ENCODE measurements at places on chromosomes 7 and 10.

- DNase-seq: peak; percentile 44
Measured at GRCh38 chr10:1057106-1057657, 997 bp downstream of the WDR37 start.

- DNase-seq: no peak
Measured at GRCh38 chr10:88092973-88093372, 229.5 kb downstream of the PTEN start.

- no peak for DNase-seq
Measured at GRCh38 chr10:30098629-30099028, 39.2 kb upstream of the JCAD start.

DNA sequence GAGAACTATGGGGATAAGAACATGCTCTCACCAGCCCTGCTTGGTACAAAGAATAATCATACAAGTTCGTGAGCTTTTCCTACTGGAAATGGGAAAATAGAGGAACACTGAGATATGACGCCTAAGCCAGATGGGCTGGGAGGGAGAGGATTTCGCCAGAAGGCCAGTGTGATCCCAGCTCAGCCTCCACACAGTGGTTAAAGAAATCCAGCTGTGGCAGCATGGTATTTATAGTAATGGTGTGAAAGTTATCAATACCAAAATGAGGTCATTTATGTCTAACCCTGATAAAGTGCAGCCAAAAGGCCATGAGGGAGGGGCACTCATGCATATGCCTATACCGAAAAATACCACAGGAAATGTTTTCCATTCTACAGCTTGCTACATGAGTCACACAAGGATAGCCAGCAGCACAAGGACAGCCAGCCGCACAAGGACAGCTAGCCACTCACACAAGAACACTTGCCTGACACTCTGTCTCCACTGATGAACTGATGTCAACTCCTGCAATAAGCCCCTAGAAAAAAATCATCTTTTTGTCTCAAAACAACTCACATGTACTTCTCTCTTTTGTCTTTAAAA, 49.4 kb downstream of the FRMPD2 start:
- DNase-seq: no peak

GRCh38 chr7:21154614-21155013, 273.3 kb upstream of the SP4 start:
- no peak for DNase-seq

- DNase-seq: no peak
Measured at GRCh38 chr10:75542906-75543305, 111.5 kb downstream of the LRMDA start.

GRCh38 chr10:30248728-30249127, 100.3 kb downstream of the MTPAP start:
- DNase-seq: no peak

DNA sequence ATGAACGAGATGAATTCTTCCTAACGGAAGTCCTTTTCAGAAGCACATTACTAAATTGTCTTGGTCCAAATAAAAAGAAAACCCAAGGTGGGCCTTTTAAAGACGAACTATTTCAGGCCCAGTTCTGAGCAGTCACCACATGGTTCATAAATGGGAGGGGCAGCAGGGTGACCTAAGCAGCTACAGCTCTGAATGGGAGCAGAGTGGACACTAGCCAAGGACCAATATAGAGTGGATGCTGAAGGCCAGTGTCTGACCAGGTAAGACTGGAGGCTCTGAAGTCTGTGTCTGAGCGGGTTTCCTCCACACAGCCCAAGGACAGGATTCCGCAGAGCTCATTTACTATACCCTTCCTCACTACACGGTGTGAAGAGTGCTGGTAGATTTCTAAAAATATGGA, 159.1 kb downstream of the TMEM26 start:
- DNase-seq: no peak

GRCh38 chr7:28688651-28689050, 269.5 kb downstream of the TRIL start:
- DNase-seq: no peak

DNA sequence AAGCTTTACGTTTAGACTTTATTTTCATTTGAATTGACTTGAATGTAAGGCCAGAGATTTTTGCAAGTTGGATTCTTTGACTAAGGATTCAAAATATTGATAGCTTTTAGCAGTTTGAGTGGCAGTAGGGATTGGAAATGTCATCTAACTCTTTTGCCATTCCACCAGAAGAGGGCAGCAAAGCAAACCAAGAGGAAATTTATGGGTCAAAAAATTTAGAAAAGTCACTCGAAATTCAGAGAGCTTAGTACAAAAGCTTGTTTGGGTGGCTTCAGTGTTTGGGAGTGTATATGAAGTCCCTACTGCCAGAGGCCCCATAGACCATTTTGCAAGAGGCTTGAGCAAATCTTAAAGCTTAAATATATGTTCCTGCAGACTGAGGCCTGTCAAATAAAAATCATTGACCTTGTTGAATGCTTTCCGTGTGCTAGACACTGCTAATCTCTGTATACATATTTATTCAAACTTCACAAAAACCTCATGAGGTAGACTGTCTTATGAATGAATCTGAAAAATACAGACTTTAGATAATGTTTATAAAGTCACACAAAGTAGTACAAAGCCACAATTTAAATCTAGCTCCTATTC, 44.6 kb upstream of the RSBN1L start:
- DNase-seq: peak; percentile 61

DNA sequence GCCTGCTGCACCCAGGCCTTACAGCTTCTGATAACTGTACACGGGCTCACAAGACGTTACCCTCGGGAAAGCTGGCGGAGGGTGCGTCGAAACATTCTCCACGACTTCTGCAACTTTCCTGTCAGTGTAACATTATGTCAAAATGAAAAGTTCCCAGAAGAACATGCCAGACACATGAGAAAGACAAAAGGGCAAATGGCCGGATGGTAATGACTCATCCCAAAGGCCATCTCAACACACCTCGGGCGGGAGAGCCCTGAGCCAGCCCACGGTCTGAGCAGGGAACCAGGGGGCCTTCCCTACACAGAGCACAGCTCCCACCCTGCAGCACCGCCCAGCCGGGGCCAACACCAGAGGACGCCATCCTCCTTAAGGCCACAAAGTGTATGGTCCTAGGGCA, 118.7 kb downstream of the MAD1L1 start:
- no peak for DNase-seq

GRCh38 chr10:36494371-36494770, 631.0 kb upstream of the ANKRD30A start:
- no peak for DNase-seq

- DNase-seq: no peak
Measured at GRCh38 chr10:70297224-70297623, 13.4 kb upstream of the NPFFR1 start.

- no peak for DNase-seq
Measured at GRCh38 chr7:124460056-124460450, 305.5 kb downstream of the GPR37 start.

- no peak for DNase-seq
Measured at GRCh38 chr10:79267499-79267898, 79.8 kb upstream of the PPIF start.

- DNase-seq: no peak
Measured at GRCh38 chr7:89332026-89332425, 536.5 kb upstream of the TEX47 start.

GRCh38 chr10:88088441-88089340, 225.3 kb downstream of the PTEN start:
- no peak for DNase-seq

DNA sequence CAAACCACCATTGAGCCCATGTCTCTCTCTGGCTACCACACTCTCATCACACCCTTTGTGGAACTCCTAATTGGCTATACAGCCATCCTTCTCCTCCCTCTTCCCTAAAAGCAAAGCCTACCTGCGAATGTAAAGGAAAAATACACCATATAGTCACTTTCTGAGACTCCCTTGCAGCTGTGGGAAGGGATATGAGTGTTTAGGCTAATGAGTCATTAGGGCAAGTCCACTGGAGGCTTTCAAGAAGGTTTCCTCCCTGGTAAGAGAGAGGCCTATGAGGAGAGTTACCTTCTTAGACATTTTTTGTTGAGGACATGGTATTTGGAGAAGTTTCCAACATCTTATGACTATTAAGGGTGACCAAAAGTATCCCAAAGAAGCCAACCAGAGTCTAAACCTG, 4.1 kb upstream of the TMEM243 start:
- no peak for DNase-seq

DNA sequence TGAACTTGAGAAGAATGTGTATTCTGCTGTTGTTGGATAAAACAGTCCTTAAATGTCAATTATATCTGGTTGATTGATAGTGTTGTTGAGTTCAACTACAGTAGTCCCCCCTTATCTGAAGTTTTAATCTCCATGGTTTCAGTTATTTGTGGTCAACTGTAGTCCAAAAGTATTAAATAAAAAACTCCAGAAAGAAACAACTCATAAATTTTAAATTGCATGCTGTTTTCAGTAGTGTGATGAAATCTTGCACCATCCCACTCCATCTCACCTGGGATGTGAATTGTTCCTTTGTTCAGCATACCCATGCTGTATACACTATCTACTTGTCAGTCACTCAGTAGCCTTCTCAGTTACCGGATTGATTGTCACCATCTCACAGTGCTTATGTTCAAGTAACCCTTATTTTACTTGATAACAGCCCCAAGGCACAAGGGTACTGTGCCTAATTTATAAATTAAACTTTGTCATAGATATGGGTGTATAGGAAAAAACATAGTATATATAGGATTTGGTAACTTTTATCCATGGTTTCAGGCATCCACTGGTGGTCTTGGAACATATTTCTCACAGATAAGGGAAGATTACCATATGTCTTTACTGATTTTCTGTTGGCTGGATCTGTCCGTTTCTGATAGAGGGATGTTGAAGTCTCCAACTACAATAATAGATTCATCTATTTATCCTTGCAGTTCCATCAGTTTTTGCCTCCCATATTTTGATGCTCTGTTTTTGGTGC, 57.1 kb downstream of the AOAH start:
- no peak for DNase-seq

DNA sequence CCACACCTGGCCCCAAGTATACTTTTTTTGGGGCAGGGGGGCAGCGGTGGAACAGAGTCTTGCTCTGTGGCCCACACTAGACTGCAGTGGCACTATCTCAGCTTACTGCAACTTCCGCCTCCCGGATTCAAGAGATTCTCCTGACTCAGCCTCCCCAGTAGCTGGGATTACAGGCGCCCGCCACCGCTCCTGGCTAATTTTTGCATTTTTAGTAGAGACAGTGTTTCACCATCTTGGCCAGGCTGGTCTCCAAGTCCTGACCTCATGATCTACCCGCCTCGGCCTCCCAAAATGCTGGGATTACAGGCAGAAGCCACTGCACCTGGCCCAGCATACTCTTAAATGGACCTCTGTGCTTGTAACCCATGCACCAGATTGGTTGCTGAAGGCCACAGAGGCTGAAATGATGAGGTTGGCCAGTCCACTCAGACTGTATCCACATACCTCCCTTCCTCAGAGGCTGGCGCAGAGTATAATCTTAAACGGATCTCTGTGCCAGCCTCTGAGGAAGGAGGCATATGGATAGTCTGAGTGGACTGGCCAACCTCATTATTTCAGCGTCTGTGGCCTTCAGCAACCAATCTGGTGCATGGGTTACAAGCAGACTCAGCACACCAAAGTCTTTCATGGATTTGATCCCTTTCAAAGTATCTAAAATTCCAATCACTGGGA, 3.0 kb downstream of the CALN1 start:
- DNase-seq: no peak

GRCh38 chr10:132681858-132682755, 103.8 kb downstream of the NKX6-2 start:
- DNase-seq: no peak

- no peak for DNase-seq
Measured at GRCh38 chr7:157394246-157395191, 57.7 kb downstream of the DNAJB6 start.

DNA sequence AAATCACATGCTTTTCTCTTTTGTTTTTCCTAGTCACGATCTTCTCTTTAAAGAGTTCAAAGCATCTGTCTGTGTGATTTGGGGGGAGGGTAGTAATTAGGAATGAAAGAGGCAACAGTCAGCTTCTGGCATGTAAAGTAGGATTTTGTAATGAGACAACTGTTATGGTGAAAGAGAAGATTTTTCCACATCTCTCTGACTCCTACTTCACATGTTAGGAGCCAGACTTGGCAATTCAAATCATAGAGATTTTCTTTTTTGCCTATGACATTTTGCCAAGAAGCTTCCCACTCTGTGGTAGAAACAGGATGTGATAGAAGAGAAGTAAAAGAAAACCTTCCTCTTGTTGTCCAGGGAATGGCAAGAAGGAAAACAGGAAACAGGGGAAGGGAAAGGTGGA, 38.3 kb upstream of the KLHL7 start:
- no peak for DNase-seq

- no peak for DNase-seq
Measured at GRCh38 chr10:29860166-29860565, 199.2 kb downstream of the JCAD start.

DNA sequence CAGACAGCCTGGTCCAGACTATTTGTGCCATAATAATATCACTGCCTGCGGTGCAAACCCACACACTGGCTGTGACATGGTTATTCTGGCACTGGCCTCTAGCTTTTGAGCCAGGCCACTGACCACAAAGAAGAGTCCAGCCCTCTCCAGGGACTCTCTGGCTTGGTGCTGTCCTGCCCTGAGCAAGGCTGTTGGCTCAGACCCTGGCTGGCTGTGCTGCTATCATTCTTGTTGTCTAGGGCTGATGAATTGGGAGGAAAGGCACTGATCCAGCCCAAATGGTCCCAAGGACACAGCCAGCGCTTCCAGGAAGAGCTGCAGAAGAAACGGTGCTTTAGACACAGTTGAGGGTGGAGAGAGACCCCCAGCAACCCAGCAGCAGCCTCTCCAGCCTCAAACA, 80.8 kb downstream of the TMEM130 start:
- no peak for DNase-seq

DNA sequence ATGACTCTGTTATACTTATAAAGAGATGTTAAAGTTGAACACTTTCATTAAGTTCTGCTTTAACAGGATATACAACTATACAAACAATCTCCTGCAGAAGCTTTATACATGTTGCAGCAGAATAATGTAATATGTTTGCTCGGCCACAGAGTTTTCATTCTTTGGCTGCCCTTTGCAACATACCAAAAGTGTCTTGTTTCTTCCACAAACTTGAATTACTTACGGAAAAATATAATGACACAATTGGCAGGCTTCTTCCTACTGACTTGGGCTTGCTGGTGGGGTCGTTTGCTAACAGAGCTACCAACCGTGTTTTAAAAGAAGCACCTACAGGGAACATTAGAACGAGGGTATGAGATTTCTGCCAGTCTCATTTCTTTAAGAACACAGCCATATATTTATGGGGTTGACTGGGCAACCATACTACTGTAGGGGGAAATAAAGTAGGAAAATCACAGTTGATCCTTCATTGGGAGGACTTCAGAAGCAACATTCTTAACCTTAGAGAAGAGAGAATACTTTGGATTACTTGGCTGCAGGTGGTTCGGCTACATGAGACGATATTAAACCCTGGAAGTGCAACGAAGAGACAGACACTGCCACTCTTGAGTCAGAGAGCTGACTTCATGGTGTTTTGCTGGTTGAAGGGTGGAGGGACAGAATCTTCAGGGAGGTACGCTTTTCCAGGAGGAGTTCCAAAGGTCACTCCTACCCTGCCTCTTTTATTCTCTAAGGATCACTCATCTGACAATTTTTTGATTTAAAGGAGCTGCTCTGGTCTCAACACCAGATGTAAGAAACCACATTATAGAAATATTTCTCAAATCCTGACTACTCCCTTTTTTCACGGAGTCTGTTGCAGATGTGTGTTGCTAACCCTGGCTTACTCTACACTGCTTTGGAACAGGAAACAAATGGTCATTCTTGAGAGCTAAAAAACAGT, 123.9 kb downstream of the SEMA3C start:
- DNase-seq: no peak

- DNase-seq: no peak
Measured at GRCh38 chr7:88307412-88307811, 718 bp upstream of the STEAP4 start.

All from GM20000 (cell line).